H7 (cell line): ENCODE measurements at places on chromosomes 5 and 9.

DNA sequence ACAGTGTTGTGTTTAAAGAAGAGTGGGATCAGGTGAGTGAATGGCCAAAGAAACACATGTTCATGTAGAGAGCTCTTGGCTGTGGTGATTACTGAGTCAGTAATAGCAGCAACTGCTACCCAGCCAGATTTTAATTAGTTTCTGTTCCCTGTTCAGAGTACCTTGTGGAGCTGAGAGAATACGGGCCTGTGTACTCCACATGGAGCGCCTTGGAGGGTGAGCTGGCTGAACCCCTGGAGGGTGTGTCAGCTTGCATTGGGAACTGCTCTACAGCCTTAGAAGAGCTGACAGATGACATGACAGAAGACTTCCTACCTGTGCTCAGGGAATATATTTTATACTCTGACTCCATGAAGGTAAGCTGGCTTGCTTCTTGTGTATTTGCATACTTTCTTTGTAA, 52.3 kb downstream of the SLC46A2 start:
- DNase-seq: no peak

GRCh38 chr9:35910613-35911359, 1.5 kb downstream of the SPAAR start:
- DNase-seq: peak; percentile 75

- DNase-seq: no peak
These were observed 343.7 kb downstream of the EBF1 start for GRCh38 chr5:158755986-158756385.

- DNase-seq: no peak
These were observed 877.9 kb upstream of the WWC1 start for GRCh38 chr5:167413506-167413905.

GRCh38 chr5:83368319-83368718, 103.2 kb upstream of the VCAN start:
- no peak for DNase-seq

GRCh38 chr9:128275198-128276007, at the start of gene GOLGA2:
Gene GOLGA2 (minus strand): TSS chr9:128276007. CDS start chr9:128275976, 31 bp downstream.
- DNase-seq: peak; percentile 94

DNA sequence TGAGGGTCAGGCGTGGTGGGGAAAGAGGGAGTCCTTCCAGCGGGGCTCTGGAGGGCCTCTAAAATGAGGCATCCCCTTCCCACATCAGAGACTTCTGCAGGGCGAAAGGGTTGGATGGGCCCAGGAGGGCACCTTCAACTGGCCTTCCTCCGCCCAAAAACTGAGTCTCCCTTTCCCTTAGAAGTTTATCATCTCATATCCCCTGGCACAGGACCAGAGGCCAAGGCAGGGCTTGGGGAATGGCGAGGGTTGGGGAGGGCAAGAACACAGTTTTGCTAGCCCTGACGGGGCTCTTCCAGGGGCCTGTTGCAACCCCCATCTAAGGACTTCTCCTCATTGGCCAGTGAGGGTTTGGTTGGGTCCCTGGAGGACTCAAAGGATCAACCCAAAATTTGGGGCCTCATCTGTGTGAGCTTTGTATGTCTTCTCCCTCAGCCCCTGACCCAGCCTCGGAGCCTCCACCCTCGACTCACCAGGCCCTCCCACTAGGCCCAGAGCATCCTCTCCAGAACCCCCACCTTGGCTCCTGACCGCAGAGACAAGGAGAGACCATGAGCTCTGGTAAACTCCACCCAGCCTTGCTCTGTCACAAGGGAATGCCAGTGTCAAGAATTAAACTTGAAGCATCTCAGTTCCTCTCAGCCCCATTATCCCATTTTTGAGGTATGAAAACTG, 24.1 kb downstream of the AQP7 start:
- DNase-seq: no peak

- DNase-seq: no peak
These were observed 916.6 kb downstream of the DNAH5 start for GRCh38 chr5:13027874-13028273.

DNA sequence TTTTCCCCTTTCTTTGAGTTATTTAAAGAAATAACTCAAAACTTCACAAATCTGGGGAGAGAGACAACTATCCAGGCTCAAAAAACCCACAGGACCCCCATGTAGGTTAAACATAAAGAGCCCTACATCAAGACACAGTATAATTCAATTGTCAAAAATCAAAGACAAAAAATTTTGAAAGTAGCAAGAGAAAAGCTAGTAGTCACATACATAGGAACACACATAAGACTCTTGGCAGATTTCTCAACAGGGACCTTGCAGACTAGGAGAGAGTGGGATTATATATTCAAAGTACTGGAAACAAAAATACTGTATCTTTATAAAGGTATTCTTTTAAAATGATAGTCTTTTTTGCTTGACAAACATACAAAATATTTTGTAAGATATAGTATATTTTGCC, 296.9 kb downstream of the OSTF1 start:
- DNase-seq: no peak

GRCh38 chr5:14250084-14250695, 107.0 kb downstream of the TRIO start:
- DNase-seq: peak; percentile 64

DNA sequence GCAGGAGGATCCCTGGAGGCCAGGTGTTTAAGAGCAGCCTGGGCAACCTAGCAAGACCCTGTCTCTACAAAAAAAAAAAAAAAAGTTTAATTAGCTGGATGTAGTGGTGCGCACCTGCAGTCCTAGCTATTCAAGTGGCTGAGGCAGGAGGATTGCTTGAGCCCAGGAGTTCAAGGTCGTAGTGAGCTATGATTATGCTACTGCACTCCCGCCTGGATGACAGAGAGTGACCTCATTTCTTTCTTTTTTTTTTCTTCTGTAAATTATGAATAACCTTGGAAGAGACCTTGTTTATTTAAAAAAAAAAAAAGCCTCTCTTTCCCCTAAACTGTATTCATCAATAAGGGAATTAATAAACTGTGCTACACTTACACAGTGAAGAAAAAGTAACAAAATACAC, 43.6 kb upstream of the SLC30A5 start:
- no peak for DNase-seq

DNA sequence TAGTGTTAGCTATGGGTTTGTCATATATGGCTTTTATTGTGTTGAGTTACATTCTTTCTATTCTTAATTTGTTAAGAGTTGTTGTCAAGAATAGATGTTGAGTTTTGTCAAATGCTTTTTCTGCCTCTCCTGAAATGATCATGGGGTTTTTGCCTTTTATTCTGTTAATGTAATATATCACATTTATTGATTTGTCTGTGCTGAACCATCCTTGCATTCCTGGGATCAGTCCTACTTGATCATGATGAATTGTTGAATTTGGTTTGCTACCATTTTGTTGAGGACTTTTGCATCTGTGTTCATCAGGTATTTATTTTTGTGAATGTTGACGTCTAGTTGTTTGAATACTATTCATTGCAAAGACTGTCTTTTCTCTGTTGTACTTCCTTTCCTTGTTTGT, 23.9 kb downstream of the RIC1 start:
- no peak for DNase-seq

- DNase-seq: no peak
These were observed 119.5 kb downstream of the ADCY2 start for GRCh38 chr5:7515284-7515914.

DNA sequence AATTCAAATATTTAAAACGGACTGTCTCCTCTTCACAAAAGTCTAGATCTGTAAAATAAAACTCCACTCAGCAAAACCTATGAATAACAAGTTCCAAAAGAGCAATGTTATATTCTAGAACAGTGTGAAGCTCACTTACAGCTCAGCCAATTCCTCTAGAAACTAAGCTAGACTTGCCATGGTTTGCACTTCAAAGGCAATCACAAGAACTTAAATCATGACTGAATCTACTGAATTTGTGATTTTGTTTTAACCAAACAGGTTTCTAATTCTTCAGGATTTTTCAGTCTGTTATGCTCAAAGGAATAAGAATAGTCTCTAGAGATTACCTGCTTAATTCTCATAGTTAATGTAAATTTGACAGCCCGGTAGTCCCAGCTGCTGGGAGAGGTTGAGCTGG, 1.4 kb upstream of the PKD2L2 start:
- DNase-seq: no peak

DNA sequence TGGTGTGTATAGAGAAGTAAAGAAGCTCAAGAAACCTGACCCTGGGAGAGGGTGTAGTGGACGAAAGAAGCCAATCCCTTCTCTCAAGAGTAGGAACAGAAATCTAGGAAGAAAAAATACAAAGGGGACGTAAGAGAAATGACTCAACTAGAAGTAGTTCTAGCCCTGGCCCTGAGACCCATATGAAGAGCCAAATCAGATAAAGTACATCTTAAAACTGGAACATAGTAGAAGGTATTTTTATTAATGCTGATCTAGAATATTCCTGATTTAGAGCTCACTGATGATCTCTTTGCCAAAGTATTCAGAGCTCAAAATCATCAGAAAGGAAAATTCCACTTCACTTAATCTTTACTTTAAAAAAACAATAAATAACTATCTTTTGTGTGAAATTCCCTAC, 184.8 kb downstream of the MLLT3 start:
- DNase-seq: no peak

GRCh38 chr9:76699971-76700370, 64.3 kb upstream of the PCA3 start:
- DNase-seq: no peak

- no peak for DNase-seq
These were observed 411.0 kb downstream of the MAT2B start for GRCh38 chr5:163916376-163916775.

GRCh38 chr5:25056836-25057235, 412.1 kb upstream of the CDH10 start:
- DNase-seq: no peak

GRCh38 chr5:142301540-142301939, 23.3 kb downstream of the SPRY4 start:
- DNase-seq: no peak

- DNase-seq: no peak
These were observed 133.3 kb upstream of the TRPM3 start for GRCh38 chr9:71254592-71255277.

GRCh38 chr9:27818348-27818747, 245.1 kb upstream of the C9orf72 start:
- DNase-seq: no peak

DNA sequence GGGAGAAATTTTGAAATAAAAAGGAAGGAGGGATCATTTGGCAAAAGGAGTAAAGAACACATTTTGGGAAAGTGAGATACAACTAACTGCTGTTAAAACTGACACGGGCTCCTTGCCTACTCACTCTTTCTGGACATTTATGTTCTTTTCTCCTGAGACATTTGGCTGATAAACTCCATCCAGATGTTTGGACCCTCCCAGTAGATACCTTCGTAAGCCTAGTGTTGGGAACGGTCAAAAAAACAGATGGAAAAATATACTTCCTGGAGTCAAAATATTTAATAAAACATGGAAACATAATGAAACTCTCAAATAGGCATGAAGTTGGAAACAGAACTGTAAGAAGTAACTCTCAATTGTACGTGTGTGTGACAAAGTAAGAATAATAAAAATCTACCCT, 360.1 kb upstream of the RIOK2 start:
- DNase-seq: no peak

DNA sequence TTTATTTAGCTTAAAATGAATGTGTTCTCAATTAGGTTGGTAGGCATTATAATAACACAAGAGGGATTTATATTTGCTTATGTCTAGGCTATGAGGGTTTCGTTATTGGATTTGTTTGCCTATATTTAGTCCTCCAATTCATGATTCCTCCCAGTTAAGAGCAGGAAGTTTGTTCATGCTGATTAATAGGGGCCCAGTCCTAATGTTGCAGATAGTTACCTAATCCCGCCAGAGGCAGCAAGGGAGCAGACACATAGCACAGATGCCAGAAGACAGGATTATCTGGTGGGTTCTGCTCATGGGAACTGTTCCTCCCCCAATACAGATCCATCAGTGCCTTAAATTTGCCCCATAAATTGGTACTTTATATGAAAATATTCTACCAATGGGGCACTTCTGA, 100.8 kb upstream of the TLE4 start:
- no peak for DNase-seq

DNA sequence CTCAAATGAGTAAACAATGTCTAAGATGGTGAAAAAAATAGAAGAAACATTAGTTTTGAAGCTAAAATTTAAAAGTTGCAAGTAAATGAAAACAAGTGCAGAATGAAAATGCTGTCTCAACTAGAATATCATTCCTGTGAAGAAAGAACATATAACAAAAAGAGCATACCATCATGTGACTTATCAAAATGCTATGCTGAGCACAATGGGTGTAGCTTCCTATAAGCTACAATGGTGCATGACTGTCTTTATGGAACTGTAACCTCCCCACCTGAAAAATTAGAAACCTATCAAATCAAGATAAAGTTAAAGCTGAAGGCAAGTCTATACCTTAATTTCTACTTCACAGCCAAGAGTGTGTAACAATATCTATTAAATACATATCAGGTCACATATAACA, 192.0 kb downstream of the AP3B1 start:
- no peak for DNase-seq

- no peak for DNase-seq
These were observed 59.4 kb downstream of the VPS13A start for GRCh38 chr9:77236693-77237092.

GRCh38 chr5:25713259-25713658, 1068.5 kb upstream of the CDH10 start:
- DNase-seq: peak; percentile 5

- DNase-seq: no peak
These were observed 411.4 kb upstream of the CD180 start for GRCh38 chr5:67607958-67608357.

GRCh38 chr5:146001544-146002190, 65.3 kb downstream of the SH3RF2 start:
- no peak for DNase-seq

DNA sequence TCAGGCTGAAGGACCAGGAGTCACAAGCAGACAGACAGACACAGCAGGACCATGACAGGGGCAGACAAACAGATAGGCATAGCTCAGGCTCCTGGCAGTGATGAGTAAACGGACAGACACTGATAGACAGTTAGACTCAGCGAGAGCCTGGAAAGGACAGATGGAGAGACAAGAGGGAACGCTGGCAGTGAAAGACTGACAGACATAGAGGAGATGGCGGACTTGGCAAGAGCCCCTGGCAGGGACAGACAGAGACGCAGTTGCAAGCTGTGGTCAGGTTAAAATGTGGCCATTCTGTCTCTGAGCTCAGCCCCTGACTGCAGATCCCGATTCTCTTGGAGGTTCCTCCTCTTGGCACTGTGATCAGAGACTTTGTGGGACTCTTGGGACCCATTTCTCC, 13.6 kb downstream of the CSF2 start:
- DNase-seq: no peak

DNA sequence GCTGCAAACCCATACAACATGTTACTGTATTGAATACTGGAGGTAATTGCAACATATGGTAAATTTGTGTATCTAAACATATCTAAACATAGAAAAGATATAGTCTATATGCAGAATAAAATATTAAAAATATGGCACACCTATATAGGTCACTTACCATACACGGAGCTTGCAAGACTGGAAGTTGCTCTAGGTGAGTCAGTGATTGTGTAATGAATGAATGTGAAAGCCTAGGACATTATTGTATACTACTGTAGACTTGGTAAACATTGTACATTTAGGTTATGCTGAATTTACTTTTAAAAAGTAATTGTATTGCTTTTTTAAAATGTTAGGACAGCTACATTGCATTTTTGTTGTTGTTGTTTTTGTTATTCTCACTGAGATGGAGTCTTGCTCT, 968.8 kb downstream of the TLE1 start:
- DNase-seq: no peak

- no peak for DNase-seq
These were observed 37.9 kb upstream of the SH3PXD2B start for GRCh38 chr5:172492097-172492840.
